ENCODE measurements at places on chromosomes 7 and 10. TPM values are rescaled to one million over a fixed set of nuclear protein-coding genes. Genes with fewer than 3 reads are reported as not detected.
A peak's percentile ranks its signal among the peaks of the same experiment; 100 is the strongest.

CACNB2 gene
- total RNA-seq, result 2.6 TPM

SLC39A12 gene
- total RNA-seq, result 0.10 TPM

PITRM1 gene
- 42.9 TPM for total RNA-seq

MMRN2 gene
- total RNA-seq, result 20.4 TPM

PGAM2 gene
- 45.8 TPM for total RNA-seq

PTN gene
- total RNA-seq, result 20.8 TPM

IFIT1 gene
- 16.8 TPM for total RNA-seq

H2AZ2 gene
- 143 TPM for total RNA-seq

PTF1A gene
- not detected for total RNA-seq

PODXL gene
- 11.4 TPM for total RNA-seq

GRCh38 chr10:124592101-124592500 lies 130.5 kb downstream of the LHPP start:
- DNase-seq, result no peak

GRCh38 chr10:102632394-102633111 lies 11.7 kb upstream of the TRIM8 start:
- DNase-seq, result peak; percentile 55

DNA sequence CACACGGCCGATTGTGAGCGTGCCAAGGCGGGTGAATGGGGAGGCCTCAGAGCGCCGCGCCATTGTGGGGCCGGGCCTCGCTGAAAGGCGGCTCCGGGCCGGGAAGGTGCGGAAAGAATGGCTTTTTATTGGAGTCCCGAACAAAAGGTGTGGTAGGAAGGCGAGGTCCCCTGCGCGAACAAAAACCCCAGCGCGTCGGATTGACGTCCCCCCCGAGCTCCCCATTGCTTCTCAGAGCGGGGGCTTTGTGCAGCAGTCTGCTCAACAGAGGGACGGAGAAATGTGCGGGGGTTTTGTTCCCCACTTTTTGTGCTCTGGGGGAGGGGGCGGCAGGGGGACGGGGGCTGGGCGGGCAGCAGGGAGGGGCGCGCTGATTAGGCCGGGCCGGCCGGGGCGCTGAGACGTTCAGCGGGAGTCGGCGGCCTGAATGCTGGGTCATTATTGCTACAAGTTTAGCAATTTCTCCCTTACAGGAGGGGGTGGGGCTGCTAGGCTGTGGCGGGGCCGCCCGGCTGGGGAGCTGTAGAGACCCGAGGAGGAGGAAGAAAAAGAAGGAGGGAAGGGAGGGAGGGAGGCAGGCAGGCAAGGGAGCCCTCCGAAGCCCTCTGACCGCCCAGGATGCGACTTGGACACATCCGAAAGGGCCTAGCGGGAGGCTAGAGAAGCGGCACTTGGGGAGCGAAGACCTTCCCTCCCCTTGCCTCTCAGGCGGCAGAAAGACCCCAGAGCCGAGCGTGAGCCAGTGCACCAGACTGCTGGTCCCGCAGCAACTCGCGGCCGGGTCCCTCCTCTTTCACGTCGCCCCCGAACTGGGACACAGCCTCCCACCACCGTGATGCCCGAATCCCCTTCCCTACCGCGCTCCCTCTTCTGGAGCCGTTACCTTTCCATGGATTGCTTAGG lies 4.6 kb downstream of the NKX2-3 start:
- DNase-seq, result no peak

DNA sequence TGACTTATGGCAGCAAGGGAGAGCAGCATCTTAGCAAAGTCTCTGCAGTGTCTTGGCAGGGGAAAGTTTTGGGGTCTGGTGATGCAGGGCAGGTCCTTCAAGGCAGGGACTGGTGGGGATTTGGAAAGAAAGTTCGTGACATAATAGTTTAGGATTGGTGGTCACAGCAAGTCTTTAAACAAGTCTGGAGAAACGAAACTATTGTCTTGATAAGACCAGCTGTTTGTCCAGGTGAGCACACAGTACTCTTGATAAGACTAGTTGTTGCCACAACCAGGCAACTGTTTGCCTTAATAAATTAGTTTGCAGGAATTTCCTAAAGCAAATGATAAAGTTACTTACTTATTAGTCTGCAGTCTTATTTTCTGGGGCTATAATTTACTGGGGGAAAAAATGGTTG lies 136.1 kb downstream of the AKR1D1 start:
- no peak for DNase-seq

- DNase-seq, result no peak
Observed at GRCh38 chr7:151400626-151401315, 9.1 kb downstream of the WDR86 start.

DNA sequence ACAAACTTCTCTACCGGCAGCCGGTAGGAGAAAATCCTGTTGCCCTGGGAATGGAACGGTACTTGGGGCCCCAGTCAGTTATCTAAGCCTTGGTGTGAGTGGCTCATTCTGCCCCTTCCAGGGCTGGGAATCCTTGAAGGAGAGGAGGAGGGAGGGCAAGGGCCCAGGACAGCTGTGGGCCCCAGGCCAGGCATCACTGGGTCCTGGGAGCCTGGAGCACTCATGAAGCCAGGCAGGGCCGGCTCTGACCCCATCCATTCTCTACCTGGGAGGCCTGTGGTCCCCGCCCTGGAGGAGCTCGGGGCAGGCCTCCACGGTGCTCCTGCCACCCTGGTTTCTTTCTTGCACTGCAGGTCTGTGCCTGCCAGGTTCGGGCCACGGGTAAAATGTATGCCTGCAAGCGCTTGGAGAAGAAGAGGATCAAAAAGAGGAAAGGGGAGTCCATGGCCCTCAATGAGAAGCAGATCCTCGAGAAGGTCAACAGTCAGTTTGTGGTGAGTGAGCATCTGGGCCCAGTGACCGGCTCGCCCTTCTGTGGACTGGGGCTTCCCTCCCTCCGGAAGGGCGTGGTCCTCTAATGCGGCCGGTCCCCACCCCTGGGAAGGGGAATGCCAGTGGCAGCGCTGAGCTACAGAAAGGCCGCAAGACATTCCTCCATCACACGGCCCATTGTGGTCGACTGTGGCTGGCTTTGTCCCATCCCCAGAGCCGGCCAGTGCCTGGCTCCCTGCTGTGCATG lies 111.3 kb downstream of the RGS10 start:
- no peak for DNase-seq

- DNase-seq, result no peak
Observed at GRCh38 chr7:93212881-93213280, 13.4 kb downstream of the HEPACAM2 start.

- peak; percentile 84 for DNase-seq
Observed at GRCh38 chr7:39733881-39734632, 110.7 kb downstream of the RALA start.

- DNase-seq, result no peak
Observed at GRCh38 chr7:70347463-70348254, 749.4 kb downstream of the AUTS2 start.

DNA sequence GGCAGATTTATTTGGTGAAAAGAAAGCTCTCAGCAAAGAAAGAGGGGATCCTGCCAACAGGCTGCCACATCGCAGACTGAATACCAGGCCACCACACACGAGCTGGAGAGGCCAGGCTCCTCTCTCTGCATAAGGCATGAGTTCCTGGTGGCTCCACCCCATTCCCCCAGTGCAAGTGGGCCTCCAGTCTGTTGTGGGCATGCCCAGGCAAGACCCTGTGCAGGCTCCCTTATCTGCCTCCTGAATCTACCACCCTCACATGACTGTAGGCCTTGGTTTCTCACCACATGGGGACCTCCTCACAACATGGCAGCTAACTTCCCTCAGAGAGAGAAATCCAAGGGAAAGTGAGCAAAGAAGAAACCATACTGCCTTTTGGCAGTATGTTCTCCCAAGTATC lies 26.7 kb upstream of the CUL1 start:
- DNase-seq, result no peak

DNA sequence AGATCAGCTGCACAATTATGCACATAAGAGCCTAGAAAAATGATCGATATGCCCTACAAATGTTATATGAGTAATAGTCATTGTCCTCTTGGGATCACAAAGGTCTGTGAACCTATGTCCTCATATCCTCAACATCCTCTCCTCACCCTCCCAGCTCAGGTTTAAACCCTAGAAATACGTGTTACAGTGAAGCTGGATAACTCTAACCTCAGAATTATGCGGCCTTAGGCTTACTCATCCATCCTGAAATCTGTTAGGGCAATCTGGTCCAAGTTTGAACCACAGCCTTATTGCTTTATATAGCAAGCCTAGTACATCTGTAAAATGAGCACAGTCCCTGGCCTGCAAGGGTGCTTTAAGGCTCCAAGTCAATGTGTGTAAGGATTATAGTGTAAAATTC lies 84.2 kb upstream of the FRMD4A start:
- DNase-seq, result no peak

DNA sequence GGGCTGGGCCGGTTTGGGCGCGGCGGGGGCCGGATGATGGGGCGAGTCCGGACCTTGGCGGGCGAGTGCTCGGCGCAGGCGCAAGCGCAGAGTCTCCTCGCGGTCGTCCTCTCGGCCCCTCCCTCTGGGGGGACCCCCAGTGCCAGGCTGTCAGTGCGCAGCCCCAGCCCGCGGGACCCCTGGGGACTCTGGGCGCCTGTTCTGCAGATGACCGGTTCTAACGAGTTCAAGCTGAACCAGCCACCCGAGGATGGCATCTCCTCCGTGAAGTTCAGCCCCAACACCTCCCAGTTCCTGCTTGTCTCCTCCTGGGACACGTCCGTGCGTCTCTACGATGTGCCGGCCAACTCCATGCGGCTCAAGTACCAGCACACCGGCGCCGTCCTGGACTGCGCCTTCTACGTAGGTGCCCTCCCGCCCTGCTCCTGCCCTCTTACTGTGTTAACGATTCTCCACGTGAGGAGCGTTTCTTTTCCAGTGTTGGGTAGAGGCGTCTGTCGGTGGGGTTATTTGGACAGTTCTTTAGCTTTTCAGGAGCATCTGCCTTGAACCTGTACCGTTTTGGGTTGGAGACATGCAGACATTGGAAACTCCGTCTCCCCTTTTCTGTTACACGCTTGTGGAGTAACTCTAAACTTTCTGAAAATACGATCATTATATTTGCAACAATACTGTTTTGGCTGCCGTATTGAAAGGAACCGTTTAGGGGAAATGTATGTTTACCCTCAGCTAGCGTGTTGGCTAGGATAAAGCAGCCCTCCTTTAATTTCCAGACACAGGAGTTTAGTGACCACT lies 706 bp downstream of the BUB3 start:
- DNase-seq, result no peak

GRCh38 chr10:32318476-32318896 lies 28.5 kb downstream of the EPC1 start:
- no peak for DNase-seq

DNA sequence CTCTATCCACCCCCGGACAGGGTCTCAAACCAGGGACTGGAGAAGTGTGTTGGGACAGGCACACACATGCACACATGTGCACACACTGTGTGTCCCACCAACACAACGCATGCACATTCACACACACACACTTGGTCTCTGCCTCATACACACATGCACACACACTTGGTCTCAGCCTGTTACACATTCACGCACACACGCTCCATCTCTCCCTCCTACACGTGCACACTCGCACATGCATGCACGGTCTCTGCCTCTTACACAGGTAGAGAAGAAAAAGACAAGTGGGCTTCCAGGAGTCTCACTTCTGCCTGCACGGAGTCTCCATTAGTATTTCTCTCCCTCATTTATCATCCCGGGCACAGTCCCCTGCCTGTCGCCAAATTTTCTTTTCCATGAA lies 171.2 kb downstream of the EBF3 start:
- DNase-seq, result no peak

DNA sequence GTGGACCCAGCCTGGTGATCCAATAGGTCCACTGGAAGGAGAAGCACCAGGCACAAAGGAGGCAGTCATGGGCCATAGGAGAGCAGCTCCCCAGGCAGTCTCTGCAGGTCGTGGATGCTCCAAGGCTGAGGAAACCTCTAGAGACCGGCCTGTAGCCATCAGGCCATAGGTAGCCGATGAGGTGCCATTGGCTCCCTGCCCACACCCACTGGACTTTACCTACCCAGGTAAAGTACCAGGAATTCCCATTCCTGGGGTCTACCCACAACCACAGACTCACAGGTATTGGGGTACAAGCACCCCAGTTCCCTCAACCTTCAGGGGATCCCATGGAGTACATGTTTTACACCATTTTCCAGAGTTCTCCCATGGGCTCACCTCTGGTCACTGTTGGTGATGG lies 188.0 kb upstream of the TCERG1L start:
- no peak for DNase-seq

DNA sequence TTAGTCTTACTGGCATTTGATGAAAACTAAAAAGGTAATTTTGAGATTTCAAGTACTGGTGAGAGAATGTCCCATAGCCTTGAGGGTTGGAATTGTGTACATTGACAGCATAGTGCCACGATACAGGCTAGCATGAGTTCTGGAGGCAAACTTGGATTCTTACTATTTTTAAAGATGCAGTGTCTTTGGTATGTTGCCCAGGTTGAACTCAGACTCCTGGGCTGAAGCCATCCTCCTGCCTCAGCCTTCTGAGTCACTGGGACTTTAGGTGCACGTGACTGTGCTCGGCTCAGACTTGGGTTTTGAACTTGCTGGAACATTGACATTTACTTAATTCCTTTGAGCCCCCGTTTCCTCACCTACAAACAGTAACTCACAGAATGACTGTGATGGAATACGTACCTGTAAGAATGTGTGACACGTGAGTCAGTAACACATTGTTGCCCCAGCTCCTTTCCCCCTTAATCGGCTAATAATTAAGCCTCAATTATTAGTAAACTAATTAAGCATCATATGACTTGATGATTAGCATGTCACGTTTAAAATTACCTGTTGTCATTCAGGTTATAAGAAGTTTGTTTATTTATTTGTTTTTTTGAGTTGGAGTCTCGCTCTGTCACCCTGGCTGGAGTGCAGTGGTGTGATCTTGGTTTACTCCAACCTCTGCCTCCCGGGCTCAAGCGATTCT lies 10.6 kb downstream of the DNAJB6 start:
- DNase-seq, result no peak

- no peak for DNase-seq
Observed at GRCh38 chr10:49361178-49361554, 34.7 kb downstream of the DRGX start.

DNA sequence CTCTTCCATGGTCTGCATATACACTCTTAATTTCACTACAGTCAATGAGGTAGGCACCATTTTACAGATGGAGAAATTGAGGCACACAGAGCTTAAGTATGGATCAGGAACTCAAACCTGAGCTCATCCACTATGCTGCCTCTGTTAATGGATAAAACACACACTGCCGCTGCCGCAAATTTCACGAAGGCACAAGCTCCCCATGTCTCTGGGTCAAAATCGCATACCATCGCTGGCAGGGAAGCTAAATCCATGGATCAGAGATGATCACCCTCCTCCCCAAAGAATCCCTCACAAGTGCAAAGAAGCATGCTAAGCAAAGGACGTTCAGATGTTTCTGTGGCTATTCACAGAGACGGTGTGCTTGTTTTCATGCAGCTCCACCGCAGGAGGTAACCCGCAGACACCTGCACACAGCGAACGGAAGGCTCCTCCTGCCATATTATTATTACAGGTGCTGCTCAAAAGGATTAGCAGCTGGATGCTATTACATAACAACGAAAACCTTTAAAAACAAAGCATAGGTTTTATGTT lies 109.3 kb downstream of the UBE2H start:
- DNase-seq, result no peak

GRCh38 chr10:124180044-124180745 lies 86.8 kb upstream of the CHST15 start:
- no peak for DNase-seq

- DNase-seq, result no peak
Observed at GRCh38 chr7:30727061-30727945, 24.6 kb upstream of the INMT start.
